ENCODE measurements at places on chromosomes 7 and 10.

- no peak for DNase-seq
These were observed 108.7 kb downstream of the DNAJC1 start for GRCh38 chr10:21894648-21895342.

- DNase-seq, result no peak
These were observed 3.5 kb downstream of the ANKRD1 start for GRCh38 chr10:90917238-90917967.

DNA sequence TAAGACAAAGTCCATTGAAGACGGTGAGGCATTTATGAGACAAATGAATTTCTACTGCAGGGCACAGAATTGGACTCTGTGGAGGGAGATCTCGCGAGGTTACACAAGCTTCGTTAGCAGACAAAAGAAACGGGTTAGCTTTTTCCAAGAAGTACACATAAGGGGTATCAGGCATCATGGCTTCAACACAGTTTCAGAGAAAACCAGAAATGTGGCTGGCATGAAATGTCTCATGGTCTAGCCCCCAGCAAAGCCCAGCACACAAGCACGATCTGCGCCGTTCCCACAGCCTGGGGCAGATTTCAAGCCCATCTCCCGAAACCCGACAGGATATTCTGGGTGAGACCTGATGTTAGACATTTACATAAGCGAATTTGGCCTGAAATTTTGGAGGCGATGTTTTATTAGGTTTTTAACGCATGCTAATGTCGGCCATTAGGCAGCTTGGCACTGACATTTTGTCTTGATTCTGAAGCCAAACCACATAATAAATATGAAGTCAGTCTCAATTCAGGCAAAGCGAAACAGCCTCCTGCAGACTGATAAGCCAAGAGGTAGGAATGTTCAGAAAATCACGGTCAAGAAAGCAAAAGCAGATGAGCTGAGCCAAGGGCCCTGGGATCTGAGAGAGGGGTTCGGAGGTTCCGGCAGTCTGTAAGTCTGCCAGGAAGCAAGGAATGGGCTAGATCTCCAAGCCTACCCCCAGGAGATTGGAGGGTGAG is 240.5 kb downstream of the PRPF18 start:
- DNase-seq, result no peak

DNA sequence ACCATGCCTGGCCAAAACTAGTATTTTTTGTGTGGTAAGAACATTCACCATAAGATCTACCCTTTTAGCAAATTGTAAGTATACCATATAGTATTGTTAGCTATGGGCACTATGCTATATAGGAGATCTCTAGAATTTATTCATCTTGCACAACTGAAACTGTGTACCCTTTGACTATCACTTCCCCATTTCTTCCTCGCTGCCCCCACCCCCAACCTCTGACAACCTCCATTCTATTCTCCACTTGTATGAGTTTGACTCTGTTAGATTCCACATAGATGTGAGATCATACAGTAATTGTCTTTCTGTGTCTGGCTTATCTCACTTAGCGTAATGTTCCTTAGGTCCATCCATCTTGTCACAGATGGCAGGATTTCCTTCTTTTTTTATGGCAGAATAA is 3.6 kb downstream of the CASP7 start:
- DNase-seq, result no peak

DNA sequence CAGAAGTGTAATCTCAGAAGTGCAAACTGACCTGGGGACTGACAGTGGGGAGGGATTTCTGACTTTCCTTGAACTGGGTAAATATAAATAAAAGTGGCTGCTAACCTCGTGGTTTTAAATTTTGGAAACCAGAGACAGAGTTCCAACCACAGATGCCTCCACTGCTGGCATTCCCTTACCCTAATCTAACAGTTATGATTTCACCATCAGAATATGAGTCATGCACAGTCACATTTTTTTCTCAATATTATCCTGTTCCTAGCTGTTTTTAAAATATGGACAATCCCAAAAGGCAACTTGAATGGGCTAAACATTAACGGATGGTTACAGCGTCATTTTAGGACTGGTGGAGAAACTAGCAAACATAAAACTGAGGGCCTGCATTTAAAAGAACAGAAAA is 264.3 kb upstream of the INHBA start:
- no peak for DNase-seq

DNA sequence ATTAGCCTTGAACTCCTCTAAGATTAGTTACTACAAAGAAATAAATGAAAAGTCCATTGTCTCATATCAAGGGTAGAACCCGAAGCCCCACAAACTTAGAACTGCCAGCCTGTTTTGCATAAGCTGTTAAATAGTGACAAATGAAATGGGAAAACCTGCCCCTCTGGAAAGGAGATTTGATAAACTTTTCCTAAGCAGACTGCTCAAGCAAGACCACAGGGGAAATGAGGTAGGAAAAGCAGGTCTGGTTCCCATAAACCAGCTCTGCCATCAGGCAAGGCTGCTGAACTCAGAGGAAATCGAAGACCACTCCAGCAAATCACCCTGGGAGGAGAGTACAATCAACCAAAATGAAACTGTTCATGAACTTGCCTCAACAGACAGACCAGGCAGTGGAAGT is 181.5 kb upstream of the AOAH start:
- no peak for DNase-seq

DNA sequence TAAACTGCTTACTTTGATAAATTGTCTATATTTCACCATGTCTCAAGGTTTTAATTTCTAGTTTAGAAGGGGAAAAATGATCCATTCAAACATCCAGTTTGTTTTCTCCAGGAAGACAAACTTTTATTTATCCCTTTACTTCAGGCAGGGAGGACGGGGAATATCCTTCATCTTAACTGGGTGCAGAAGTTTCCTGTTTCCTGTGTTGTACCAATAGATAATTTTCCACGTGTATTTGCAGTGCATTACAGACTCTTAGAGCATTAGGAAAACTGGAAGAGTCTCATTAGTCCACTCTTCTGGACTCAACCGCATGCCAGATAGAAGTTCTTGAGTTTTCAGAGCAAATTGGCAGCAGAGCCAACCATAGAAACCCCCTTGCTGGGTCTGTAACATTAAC is 39.4 kb upstream of the PIP4K2A start:
- DNase-seq, result no peak

DNA sequence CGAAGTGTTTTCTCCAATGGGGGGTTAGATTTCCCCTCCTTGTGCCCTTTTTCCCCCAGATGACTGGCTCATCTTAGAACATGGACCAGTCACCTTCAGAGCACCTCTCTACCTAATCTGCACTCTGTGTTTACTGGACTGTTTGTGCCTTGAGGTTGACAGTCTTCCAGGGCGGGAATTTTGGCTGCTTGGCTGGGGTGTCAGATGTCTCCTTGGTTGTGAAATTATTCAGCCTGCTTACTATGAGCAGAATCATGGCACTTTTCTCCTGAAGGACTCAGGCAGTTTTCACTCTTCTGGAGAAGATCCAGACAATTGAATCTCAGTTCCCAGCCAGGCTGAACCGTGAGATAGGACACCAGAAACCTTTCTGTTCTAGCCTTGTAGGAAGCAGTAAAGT is 60.3 kb upstream of the NFKB2 start:
- no peak for DNase-seq

GRCh38 chr7:10740805-10741204 is 232.9 kb upstream of the PHF14 start:
- no peak for DNase-seq

All from T-cell (primary cell).